ENCODE measurements at places on chromosomes 2 and 18. TPM values are rescaled to one million over a fixed set of nuclear protein-coding genes. Genes with fewer than 3 reads are reported as not detected.

SRD5A2 gene
- total RNA-seq = not detected

- peaks cover 85% of the 10 kb centered on the region for H3K36me3 ChIP-seq
- no peaks in the 10 kb centered on the region for H3K27me3 ChIP-seq
- peak overlapping the region; percentile 72 for H3K27ac ChIP-seq
- peak overlapping the region; percentile 88 for H3K4me3 ChIP-seq
- DNase-seq = no peak
- H3K4me1 ChIP-seq = peaks cover 66% of the 10 kb centered on the region
Observed at GRCh38 chr18:63312737-63313395, 6.7 kb downstream of the BCL2 start.

- peaks cover 15% of the 10 kb centered on the region for H3K4me1 ChIP-seq
- DNase-seq = no peak
- H3K36me3 ChIP-seq = no peaks in the 10 kb centered on the region
- H3K27ac ChIP-seq = no peak overlapping the region
- H3K27me3 ChIP-seq = peaks cover 2% of the 10 kb centered on the region
Observed at GRCh38 chr18:77223653-77224052, 26.0 kb upstream of the GALR1 start.

DNA sequence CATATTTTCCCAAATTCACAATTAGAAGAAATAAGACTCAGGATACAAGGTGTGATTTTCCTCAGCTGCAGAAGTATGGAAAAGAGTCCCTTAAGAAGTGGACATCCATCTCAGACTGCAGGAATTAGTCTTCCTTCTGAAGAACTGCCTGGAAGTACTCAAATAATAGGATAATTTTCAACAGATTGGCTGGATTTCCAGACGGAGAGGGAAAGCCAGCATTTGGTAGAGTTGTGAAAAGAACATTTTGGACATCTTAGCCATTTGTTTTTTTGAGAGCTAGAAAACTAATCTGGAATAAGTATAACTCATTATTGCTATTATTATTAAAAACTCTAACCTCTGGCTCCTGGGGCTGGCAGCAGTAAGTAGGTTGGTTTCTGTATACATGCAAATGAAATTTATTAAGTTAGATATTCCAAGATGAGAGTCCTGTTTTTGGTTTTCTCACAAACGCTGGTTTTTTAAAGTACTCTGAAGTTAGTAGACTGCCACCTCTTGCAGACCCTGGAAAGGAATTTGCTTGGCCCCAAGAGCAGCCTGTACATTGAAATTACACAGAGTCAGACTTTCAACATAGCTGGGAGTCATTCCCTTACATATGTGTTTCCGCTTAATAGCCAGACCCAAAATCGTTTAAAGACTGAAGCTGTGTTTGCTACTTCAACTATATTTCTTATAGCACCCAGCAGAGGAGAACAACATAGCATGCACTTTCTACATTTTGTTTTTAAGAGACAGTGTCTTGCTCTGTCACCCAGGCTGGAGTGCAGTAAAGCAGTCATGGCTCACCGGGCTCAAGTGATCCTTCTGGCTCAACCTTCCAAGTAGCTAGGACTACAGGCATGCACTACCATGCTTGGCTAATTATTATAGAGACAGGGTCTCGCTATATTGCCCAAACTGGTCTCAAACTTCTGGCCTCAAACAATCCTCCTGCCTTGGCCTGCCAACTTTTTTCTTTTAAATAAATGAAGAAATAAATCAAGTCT is 142.4 kb downstream of the THADA start:
- no peaks in the 10 kb centered on the region for H3K27me3 ChIP-seq
- peaks cover 30% of the 10 kb centered on the region for H3K36me3 ChIP-seq
- DNase-seq = no peak
- peaks cover 6% of the 10 kb centered on the region for H3K4me1 ChIP-seq

DNA sequence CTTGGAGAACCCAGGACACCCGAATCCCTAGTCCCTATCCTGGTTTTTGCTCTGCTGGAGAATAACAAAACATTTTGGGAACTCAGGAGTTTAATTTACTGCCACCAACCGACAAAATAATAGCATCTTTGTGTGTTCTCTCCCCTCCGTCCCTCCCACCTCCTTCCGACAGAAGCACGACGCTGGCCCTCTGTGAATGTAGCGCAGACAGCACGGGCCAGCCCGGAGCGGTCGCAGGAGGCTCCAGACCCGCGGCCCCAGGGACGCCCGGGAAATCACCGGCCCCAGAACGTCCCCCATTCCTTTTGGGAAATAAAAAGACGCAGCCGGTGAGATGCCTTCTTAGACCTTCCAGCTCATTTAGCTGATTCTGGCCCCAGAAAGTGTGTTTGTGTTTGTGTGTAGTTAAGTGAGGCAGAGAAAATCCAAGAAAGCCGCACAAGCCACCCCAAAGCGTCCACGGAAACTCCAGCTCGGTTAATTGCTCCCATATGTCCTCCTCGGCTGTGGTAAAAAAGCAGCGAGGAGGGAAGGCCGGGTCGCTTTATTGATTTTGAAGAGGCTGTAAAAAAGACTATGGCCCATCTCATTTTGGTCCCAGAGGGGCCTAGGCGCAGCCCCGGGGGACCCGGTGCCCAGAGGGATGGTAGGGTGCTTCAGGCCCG is 577 bp upstream of the TANC1 start:
- H3K36me3 ChIP-seq = no peaks in the 10 kb centered on the region
- peak overlapping the region; percentile 30 for H3K4me3 ChIP-seq
- no peak overlapping the region for H3K27ac ChIP-seq
- peaks cover 16% of the 10 kb centered on the region for H3K4me1 ChIP-seq
- peaks cover 44% of the 10 kb centered on the region for H3K27me3 ChIP-seq

GRCh38 chr2:56613920-56614319 is 430.1 kb downstream of the CCDC85A start:
- H3K27me3 ChIP-seq = no peaks in the 10 kb centered on the region
- no peaks in the 10 kb centered on the region for H3K36me3 ChIP-seq
- no peak overlapping the region for H3K4me3 ChIP-seq
- H3K27ac ChIP-seq = no peak overlapping the region
